ENCODE measurements at places on chromosomes 7 and 10. TPM values are rescaled to one million over a fixed set of nuclear protein-coding genes. Genes with fewer than 3 reads are reported as not detected.

GRCh38 chr7:140501966-140502365, 22.7 kb upstream of the MKRN1 start:
- peak; percentile 38 for DNase-seq

WEE2 gene
- not detected for polyA plus RNA-seq

RBP3 gene
- not detected for polyA plus RNA-seq

DNA sequence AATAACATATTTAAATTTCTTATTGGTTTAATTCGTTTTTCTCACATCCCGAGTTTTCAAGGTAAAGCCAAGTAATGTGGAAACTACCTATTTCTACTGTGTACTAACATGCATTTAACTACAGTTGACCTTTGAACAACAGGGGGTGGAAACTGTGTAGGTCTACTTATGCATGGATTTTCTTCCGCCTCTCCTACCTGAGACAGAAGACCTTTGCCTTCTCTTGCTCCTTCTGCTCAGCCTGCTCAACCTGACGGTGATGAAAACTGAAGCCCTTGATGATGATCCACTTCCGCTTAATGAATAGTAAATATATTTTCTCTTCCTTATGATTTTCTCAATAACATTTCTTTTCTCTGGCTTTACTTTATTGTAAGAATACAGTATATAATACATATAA, 18.5 kb downstream of the MEOX2 start:
- DNase-seq: no peak

GNGT1 gene
- not detected for polyA plus RNA-seq

DUS4L gene
- polyA plus RNA-seq: 31.4 TPM

DNA sequence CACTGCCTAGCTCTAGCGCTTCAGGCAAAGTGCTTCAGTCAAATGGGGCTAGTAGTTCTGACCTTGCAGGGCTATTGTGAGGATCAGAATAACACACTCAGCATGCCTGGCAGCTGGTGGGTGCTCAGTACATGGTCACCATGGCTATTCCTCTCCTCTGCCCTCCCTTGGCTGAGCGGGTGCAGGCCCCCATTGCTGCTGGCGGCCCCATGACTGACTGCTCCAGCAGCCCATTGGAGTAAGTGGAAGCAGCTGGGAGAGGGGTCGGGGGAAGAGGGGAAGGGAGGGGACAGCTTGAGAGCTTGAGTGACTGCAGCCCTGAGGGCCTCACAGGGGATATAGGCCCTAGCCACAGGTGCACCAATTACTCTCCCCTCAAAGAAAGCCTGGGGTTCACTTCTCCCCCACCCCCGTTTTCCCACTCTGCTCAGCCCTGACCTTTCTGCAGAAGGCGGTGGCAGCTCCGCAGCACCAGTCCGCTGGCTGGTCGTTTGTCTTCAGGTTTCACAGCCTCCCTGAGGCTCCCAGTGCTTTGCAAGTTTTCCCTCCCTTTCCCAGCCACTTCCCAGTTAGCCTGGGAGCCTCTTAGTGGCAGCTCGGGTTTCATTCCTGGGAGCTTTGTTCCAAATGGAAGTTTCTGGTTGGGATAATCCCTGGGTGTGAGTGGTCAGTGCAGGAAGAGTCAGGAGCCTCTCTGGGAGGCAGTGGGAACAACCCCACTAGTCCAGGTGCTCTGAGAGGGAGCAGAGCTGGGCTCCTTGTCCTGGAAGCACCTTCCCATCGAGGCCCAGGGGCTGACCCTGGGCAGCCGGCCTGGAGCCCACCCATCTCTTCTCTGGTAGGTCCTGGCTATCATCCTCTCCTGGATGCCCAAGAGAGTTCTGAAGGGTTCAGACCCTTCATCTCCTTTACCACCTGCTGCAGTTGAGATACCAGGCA, 16.3 kb downstream of the FGF8 start:
- DNase-seq: no peak

GRCh38 chr7:1579481-1580421, 9.9 kb upstream of the PSMG3 start:
- peak; percentile 84 for DNase-seq

- DNase-seq: no peak
Measured at GRCh38 chr7:116806046-116806944, 56.1 kb upstream of the CAPZA2 start.

GRCh38 chr10:77835669-77836086, 90.9 kb downstream of the DLG5 start:
- no peak for DNase-seq

- no peak for DNase-seq
Measured at GRCh38 chr10:31515819-31516402, 196.9 kb downstream of the ZEB1 start.

GRCh38 chr7:95916573-95917297, 144.4 kb downstream of the DYNC1I1 start:
- DNase-seq: peak; percentile 64

DNA sequence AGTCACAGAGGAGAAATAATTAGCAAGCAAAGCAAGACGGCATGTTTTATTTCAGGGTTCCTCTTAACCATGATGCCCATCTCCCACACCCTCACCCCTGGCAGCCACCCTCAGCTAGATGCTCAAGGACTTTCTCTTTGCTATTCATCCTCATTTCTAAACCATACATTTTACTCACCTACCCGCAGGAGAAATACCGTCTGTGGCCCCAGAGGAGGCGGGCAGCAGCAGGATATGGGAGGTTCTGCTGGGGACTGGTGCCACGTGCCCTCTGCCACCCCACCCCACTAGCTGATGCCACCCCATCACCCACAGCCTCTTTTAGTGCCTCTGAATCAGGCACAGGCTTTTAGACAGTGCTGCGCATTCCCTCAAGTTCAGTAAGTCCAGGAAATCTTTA, 168.7 kb upstream of the ITGB1 start:
- no peak for DNase-seq

Measured in K562 (cell line).